ENCODE measurements at places on chromosomes 12 and 14.

DNA sequence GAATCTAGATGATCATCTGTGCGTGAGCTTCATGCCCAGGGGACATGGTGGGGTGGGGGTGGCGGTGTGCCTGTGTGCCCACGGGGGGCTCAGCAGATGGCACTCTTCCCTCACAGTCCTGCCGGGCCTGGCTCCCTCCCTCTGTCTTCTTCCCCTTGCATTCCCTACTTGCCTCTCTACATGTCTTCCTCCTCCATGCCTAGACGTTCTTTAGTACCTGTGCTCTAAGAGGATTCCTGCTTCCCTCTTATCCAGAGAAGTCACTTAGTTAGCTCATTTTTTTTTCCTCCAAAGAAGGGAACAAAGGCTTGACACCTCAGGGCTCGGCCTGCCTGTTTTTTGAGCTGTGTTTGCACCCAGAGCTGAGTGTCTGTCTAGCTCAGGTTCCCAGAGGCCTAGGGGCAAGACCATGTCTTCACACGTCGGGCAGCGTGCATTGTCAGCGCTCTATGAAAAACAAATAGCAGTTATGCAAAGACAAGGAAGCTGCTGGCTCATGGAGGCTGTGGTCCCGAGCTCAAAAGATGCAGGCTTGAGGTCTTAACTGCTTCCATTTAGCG, 48.8 kb downstream of the NINJ2 start:
- no peak for DNase-seq

- no peak for DNase-seq
Observed at GRCh38 chr14:67358924-67359774, 455 bp downstream of the ATP6V1D start.

DNA sequence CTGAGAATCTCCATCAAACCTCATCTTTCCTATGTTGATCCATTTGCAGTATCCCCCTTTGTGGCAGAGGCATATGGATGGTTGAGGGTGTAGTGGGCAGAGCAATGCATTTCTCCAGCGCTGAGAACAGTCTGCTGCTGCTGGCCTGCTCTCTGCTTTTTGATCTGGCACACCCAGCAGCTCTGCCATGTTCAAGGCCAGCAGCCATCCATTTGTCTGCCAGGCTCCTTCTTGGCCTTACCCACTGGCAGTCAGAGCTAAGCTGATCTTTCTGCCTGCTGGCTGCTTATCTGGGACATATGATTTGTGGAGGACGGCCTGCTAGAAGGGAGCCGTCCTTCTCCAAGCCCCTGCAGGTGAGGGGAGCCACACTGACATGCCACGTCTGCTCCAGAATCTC, 17.0 kb downstream of the NPC2 start:
- no peak for DNase-seq

DNA sequence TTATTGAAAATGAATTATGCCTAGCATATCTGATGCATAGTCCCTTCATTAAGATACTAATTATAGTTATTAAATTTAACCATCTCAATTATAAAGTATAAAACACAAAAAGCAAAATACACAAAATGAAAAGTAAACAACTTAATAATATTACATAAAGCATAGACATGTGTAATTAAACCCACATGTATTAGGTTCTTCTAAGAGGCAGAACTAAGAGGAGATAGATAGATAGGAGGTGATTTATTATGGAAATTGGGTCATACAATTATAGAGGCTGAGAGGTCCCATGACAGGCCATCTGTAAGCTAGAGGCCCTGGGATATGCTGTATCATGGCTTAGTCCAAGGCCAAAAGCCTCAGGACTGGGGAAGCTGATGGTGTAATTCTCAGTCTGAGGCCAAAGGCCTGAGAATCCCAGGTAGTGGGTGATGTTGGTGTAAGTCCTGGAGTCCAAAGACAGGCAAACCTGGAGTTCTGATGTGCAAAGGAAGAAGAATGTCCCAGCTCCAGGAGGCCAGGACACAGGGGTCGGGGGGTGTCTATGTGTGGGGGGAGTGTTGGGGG, 953.3 kb downstream of the TRHDE start:
- DNase-seq = no peak

- DNase-seq = no peak
Observed at GRCh38 chr14:67426161-67426560, 14.2 kb upstream of the PLEK2 start.

- no peak for DNase-seq
Observed at GRCh38 chr12:122880155-122880667, 15.7 kb downstream of the VPS37B start.

DNA sequence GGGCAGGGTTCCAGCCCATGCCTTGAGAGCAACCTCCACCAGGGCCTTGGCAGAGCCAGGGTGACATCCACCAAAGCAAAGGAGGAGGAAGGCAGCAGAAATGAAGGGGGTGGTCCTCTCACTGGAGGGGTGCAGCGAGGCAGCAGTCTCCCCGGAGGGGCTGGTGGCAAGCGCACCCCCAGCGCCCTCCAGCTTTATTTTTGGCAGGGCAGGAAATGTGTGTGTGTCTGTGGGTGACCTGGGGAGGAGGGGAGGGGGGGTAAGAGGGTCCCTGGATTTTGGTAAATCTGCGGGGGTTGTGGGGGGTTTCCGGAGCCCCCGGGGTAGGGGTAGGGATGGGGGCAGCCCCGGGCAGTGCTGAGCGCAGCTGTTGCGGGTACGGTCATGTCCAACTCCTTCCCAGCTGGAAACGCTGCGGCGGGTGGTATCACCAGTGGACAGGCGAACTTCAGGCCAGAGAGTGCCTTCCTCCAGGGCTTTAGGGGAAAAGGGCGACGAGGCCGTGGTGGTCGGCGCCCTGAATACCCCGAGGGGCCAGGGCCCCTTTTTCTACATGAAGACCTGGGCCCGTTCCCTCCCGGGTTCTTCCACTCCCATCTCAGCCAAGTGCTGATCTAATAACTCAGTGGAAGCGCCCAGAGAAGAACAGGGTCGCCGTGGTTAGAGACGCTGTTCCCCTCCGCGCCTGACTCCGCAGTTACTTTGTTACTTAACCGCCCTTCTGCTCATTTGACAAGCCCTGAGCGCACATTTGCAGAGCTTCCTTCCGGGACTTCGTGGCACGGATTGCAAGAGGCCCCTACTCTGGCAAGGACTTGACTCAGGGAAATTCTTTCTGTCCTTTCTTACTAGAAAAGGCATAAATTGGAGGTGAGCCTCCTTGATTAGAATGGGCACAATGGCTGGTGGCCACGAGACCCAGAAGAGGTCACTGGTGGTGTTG, 55.2 kb downstream of the FOS start:
- peak; percentile 24 for DNase-seq

DNA sequence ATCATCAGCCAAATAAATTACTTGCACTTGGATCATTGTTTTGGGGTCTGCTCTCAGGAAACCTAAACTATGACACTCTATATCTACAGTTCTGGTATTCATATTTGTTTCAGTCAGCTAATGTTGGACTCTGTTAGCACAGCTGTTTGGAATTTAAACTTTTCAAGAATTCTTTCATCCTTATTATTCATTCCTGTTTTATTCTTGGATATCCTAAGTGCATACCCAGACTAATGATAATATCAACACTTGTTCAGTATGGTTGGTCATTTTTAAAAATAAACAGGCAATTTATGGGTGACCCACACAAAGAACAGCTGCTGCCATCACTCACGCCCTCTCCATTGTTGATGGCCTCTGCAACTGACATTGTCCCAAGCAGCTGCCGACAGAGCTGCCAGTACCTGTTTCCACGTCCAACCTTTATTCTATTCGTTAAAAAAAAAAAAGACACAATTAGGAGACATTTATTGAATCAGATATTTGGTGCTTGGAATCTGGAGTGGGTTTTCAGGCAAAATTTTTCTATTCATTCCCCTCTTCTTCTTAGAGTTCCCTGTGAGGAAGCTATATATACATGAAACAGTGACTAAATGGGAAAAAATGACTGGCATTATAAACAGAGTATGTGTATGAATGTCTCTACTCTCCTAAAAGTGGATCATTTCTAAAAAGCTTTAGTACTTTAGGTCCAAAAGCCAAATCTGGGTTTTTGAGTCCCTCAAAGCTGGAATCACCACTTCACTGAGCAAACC, 252.1 kb upstream of the NAV3 start:
- no peak for DNase-seq

DNA sequence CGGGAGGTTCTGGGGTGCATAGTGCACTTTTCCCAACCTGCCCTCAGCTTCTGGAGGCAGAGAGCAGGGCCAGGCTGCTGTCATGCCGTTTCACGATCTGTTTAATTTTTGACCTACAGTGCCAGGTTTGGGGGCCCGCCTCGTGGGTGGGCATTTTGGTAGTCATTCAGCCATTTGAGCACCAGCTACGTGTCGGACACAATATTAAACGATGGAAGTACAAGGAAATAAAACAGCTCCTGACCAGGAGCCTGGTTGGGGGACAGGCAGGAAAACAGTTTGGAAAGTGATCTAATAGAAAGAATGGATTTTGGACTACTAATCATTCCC, 708 bp downstream of the FNTB start:
- DNase-seq = no peak

- no peak for DNase-seq
Observed at GRCh38 chr12:56486694-56487093, 1.3 kb downstream of the GLS2 start.
